ENCODE measurements at places on chromosomes 4 and X. TPM values are rescaled to one million over a fixed set of nuclear protein-coding genes. Genes with fewer than 3 reads are reported as not detected.

- DNase-seq: no peak
Observed at GRCh38 chr4:106541253-106541652, 172.7 kb upstream of the GIMD1 start.

GRCh38 chr4:117063961-117064696 is 21.2 kb downstream of the TRAM1L1 start:
- no peak for DNase-seq

CABS1 gene
- not detected for total RNA-seq

DNA sequence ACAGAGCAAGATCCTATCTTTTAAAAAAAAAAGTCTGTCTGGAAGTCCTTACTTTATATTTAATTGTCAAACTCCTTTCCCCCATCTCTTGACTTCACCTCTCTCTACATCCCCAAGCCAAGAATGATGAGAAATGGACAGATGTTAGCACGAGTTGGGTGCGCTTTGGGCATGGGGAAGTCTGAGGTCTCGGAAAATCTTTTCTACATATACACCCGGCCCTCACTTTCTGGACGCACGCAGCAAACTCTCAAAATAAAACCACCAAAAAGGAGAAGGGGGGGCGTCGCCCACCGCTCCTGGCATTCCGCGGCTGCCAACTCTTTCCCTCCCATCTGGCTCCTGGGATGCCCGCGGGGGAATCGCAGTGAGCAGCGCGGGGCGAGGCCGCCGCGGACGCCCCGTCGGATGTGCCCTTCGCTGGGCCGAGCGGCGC is 756 bp downstream of the IGFBP7 start:
- DNase-seq: no peak

CCDC149 gene
- 10.8 TPM for total RNA-seq

KCND1 gene
- 0.38 TPM for total RNA-seq

DNA sequence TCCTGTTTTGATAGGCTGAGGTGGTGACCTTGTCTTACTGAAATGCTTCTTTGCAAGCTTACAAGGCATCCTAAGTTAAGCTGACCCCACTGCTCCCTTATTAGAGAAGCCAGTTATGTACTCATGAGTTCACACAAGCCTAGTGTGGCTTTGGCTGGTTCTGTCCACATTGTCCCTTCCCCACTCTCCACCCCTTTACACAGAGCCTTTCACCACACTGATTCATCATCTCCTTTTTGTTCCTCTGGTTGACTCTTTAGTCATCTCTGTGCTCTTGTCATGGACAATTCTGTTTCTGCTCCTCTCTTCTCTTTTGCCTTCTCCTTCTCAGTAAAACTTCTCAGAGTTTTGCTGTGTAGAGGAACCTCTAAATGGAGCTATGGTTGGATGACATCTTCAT is 4.9 kb downstream of the CHRNA9 start:
- DNase-seq: no peak

- DNase-seq: no peak
Observed at GRCh38 chr4:5200513-5200912, 149.2 kb downstream of the STK32B start.

- no peak for DNase-seq
Observed at GRCh38 chr4:69141320-69141719, 45.0 kb downstream of the UGT2B7 start.

DNA sequence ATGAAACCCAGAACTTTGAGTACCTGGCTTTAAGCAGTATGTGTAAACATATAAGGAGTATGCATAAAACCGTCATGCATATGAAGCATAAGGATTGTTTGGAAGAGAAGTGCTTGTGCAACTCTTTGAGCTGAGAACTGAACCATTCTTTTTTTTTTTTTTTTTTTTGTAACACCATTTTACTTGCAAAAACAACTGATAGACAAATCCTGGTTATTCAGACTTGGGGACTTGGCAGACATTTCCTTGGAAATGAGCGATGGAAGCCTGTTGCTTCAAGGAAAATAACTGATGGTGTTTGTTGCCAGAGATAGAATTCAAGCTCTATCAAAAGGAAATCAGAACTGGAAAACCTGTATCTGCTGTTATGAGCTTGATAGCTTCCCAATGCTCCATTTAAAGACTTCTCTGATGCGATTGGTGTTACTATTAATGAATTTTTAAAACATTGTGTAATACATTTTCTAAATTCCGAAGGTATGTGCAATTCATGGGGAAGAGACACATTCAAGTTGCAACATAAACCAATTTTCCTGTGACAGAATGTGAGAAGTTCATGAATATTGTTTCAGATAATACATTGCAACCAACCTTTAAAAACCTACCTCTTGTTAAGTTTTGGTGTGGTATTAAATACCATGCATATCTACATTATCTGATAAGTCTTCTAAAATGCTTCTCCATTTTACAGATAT is 47.0 kb upstream of the FAT1 start:
- no peak for DNase-seq

KIF4A gene
- 0.19 TPM for total RNA-seq

DNA sequence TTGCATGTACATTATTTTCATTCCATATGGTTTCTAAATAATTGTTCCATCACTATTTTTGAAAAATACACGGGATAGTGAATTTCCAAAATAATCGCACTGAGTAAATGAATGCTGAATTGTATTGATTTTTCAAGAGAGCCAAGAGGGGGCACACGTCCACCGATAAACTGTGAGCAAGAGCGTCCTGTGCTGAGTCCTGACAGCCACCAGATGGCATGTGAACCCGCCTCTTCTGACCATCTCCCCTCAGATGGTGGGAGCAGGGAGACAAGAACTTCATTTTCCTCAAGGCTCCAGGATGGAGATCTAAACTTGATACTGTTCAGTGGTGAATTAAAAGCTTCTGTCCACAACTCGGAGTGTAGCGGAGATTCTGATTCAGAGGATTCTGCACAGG is 30.6 kb upstream of the IL9R start:
- DNase-seq: no peak

- DNase-seq: no peak
Observed at GRCh38 chr4:138598226-138598625, 356.1 kb upstream of the SLC7A11 start.

DNA sequence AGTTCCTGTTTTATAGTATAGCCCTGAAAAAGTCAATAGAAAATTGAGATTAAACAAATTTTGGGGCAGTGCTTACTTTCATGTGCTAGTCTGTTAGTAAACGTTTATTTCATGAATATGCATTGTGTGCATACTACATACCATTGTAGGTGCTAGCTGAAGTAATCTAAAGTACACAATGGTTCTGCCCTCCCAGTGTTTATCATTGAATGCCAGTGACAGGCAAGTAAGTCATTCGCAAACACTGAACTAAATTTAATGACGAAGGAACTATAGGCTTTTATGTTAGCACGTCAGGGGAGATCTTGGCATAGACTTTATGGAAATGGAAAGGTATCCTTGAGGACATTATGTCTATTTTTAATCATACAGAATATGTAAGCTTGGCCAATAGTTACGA is 426.9 kb upstream of the EPHA5 start:
- DNase-seq: no peak

PNMA5 gene
- total RNA-seq: not detected

DNA sequence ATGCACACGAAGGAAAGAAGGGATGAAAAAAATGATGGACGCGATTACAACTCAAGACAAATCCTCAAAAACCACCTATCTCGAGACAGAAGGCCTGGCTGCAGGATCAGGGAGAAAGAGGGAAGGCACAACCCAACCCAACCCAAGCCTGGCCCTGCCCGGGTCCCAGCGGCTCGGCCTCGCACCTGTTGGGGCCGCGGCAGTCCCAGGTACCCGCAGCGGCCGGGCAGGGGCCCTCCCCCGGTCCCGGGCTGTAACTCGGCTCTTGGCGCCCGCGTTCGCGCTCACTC is 464 bp downstream of the RASGEF1B start:
- DNase-seq: no peak

GRCh38 chrX:112051576-112051975 is 31.0 kb downstream of the TRPC5 start:
- DNase-seq: no peak

DNA sequence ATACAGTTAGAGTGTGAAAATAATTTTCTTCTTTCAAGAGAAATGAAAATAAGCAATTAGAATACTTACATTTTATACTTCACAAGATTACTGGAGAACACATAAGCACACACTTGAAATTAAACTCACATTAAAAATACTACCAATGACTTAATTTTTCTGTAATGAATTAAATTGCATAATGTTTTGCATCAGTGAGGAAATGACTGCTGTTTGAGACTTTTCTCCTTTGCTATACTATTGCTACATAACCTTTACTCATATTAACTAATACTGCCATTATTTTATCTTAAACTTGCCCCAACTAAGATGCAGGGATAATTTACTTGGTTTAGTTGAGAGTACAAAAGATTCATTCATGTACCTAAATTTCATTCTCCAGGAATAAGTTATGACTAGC is 590.9 kb downstream of the ARAP2 start:
- DNase-seq: no peak

DNA sequence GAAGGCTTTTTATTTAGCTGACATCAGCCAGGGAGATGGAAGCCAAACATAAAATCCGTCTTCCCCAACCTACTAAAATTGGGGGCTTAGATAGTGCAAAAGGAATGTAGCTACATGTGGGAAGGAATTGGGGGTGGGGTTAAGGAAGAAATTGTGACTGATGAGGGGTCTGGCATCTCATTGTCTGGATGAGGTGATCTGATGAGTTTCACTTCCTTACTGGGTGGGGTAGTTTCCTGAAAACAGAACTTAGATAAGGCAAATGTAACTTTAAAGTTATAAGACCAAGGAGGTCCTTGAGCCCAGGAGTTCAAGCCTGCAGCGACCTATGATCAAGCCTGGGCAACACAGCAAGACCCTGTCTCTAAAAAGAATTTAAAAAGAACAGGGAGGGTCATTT is 105.5 kb upstream of the NEIL3 start:
- DNase-seq: no peak

GUCY1B1 gene
- 25.1 TPM for total RNA-seq

- DNase-seq: no peak
Observed at GRCh38 chr4:4560136-4560535, 18.3 kb upstream of the STX18 start.

GRCh38 chrX:63758011-63758410 is 27.0 kb downstream of the ARHGEF9 start:
- no peak for DNase-seq

XG gene
- total RNA-seq: 0.35 TPM

DNA sequence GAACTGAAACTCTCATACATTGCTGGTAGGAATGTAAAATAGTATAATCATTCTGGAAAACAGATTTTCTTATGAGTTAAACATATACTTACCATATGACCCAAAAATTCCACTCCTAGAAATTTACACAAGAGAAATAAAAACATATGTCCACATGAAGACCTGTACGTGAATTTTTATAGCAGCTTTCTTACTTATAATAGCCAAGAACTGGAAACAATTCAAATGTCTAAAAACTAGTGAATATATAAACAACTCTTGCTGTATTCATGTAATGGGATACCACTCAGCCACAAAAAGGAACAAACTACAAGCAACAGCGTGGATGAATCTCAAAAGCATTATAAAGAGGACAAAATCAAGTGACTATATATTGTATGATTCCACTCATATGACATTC is 27.5 kb downstream of the TMEM156 start:
- DNase-seq: no peak

DNA sequence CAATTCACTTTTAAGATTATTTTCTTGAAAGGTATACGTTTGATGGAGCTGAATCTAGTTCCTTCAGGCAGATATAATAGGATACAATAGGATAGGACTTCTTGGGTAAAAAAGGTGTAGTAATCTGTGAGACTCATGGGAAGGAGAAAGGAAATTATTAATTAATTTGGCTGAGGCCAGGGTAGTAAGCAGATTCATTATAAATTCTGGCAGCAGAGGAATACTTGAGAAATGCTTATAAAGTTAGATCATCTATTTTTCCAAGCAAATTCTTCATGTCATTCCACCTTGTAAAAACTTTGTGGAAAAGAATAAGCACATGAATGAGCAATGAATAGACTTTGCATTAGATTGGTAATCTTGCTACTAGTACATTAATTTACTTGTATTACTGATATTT is 46.9 kb downstream of the GYPE start:
- no peak for DNase-seq

- no peak for DNase-seq
Observed at GRCh38 chrX:10126044-10126443, 30.7 kb upstream of the CLCN4 start.

DNA sequence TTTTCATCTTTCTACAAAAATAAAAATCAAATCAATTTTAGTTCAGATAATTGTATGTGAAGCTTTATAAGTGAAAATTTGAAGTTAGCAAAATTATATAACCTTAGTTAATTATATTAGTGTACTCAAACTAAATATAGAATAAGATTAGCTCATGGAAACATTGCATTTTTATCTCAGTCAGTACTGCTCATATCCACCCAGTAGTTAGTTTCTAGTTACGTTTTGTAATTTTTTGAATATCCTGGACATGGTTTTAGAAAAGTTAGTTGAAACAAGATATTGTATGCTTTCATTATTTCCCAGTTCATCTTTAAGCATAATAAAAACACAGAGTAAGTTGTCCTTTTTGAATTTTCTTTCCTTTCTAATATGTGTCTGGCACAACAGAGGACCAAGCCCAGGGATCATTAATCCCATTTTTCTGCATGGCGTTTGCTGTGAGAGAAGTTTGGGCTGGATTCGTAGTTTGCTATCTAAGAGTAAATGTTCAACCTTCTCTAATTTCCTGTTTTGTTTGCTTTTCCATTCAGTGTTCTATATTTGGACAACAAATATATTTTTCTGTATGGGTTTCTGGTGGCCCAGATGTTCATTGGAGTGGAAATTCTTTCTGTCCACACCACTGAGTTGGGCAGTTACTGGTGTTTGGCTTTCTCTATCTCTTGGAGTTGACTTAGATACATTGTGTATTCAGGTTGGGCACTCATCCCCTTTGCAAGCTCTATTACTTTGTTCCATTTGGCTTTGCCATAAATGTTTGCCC is 12.1 kb downstream of the TBL1X start:
- no peak for DNase-seq

DNA sequence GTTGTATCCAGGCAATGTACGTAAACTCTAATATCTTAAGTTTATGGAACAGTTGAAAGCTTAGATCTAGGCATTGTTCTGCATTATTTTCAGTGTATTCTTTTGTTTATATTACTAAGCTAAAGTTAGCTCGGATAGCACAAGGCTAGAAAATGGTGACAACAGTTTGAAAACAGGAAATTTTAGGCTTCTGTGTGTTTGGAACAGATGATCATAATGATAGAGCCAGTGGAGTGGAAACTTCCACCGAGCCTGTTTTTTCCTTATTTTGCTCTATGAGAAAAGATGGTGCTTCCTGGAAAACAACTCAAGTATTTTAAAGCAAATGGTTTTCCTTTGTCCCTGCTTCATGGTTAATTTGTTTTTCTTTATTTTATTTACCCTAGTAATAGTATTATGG is 70.8 kb downstream of the GAB1 start:
- DNase-seq: no peak

PCSK1N gene
- 0.30 TPM for total RNA-seq

All from Right ventricle myocardium superior (tissue), 1 donor.